ENCODE measurements at places on chromosomes 13 and 19.

DNA sequence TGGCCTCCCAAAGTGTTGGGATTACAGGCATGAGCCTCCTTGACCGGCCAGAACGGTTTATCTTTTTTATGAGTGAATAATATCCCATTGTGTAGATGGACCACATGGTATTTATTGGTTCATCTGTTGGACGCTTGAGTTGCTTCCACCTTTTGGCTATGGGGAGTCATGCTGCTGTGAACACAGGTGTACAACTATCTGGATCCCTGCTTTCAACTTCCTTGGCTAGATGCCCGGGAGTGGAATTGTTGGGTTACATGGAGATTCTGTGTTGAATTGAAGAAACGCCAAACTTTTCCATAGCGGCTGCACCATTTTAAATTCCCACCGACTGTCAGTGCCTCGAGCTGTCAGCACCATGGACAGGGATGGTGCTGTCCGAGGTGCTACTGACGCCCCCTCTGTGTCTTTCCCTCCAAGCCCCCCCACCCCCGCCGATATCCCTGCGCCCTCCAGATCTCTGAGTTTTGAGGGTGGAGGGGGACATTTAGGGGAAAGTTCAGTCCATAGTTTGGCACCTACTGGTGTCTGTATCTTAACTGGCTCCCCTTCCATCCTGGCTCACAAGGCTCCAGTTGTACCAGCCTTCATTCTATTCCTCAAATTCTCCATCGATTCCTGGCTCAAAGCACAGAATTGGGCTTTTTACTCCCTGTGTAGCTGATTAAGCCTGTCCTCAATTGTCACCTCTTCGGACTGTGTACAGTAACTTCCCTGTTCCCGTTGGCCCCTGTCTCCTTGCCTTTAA lies 27.3 kb downstream of the PNPLA6 start:
- no peak for DNase-seq

DNA sequence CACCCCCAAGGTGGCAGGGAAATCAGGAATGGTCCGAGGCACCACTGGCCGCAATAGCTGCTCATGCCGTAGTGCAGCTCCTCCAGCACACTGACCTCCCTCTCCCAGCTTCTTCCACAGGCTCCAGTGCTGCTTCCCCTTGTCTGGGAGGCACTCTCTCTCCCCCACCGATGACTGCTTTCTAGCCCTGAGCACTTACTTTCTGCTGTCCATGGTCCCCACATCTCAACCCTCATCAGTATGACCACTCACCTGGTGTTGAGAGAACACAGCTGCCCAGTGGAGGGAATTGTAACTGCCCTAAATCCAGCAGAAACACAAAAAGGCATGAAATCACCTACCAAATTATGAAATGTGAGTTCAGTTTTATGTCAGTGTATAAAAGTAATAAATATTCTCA lies 28.9 kb upstream of the TPP2 start:
- no peak for DNase-seq

DNA sequence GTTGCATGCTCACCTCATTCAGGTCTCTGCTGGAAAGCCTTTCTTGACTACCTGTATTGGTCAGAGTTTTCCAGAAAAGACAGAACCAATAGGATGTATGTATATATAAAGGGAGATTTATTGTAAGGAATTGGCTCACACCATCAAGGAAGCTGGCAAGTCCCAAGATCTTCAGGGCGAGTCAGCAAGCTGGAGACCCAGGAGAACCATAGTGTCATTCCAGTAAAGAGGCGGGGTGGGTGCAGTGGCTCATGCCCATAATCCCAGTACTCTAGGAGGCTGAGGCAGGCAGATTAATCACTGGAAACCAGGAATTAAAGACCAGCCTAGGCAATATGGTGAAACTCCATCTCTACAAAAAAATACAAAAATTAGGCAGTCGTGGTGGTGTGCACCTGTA lies 30.4 kb upstream of the FARP1 start:
- no peak for DNase-seq

GRCh38 chr13:29711776-29712175 lies 116.3 kb upstream of the SLC7A1 start:
- DNase-seq = no peak

- DNase-seq = no peak
Measured at GRCh38 chr13:81058211-81058915, 717.4 kb upstream of the SPRY2 start.

DNA sequence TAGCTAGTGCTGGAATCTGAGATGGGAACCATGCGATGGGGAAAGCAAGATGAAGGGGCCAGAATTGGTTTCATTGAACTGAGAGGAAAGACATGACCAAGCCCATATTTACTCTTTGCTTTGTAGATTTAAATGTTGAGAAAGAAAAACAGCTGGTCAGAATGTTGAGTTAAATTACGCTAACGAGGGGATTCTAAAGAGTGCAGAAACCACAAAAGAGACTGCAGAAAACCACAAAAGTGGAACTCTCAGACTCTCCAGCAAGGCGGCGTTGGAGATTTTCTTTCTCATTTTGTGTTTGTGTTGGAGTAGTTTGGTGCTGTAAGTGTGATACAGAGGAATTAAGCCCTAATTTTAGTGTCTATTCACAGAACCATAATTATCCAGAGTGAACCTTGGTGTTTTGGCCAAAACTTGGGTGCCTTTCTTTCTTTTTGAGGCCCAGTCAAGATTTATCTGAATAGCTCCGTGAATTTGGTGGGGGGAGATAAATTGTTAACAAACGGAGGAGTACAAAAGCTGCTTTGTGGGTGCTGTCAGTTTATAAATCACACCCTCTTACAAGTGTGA lies 26.3 kb downstream of the SAE1 start:
- no peak for DNase-seq

DNA sequence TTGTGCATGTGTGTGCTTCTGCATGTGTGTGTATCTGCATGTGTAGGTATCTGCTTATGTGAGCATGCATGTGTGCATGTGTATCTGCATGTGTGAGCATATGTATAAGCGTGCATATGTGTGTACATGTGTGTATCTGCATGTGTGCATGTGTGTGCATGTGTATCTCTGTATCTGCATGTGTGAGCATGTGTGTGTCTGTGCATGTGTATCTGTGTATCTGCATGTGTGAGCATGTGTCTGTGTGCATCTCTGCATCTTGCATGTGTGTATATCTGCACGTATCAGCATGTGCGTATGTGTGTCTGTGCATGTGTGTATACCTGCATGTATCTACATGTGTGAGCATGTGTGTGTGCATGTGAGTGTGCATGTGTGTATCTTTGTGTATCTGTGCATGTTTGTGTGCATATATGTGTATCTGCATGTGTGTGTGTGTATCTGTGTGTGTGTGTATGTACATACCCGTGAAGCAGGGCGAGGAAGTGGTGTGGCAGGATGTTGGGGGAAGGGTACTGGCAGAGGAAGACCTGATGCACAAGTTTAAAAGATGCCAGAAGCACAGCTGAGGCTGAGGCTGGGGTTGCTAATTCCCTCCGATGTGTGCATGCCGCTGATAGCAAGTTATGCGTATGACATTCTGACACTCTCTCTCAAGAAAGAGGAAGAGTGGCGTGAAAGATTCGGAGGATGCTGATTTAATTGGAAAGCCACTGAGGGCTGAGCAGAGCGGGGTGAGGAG lies 64.2 kb downstream of the TEX29 start:
- DNase-seq = no peak

DNA sequence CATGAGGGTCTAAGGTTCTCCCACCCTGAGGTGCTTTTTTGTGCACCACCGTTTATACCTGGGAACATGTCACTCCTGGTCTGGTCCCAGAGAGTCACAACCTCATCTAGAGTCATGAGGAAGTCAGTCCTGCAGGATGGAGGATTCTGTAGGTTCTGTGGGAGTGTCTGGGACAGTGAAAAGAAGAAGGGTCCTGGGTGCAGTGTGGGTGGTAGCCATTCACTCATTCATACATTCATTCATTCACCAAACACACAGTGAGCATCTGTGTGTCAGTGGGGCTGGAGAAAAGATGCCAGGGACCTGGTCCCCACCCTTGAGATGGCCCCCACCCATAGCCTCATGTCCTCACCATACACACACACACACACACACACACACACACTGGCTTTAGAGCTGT lies 8.7 kb upstream of the CEACAM18 start:
- no peak for DNase-seq

DNA sequence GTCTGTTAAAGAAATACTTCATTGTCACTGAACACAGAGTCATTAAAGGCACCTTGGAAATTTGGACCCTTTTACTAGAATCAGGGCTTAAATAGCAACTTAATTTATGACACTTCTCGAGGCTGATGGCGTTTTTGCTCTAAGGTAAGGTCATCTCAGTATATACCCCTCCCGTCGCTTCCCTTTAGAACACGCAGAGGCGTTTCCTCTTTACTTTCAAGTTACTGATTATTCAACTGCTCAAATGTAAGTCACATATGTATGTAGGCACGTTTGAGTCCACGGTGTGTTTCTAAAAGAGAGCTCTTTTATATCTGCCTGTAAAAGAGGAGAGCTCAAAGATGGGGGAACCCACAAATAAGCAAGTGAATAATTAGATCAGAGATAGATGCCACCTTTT lies 181.5 kb downstream of the TSHZ3 start:
- no peak for DNase-seq

DNA sequence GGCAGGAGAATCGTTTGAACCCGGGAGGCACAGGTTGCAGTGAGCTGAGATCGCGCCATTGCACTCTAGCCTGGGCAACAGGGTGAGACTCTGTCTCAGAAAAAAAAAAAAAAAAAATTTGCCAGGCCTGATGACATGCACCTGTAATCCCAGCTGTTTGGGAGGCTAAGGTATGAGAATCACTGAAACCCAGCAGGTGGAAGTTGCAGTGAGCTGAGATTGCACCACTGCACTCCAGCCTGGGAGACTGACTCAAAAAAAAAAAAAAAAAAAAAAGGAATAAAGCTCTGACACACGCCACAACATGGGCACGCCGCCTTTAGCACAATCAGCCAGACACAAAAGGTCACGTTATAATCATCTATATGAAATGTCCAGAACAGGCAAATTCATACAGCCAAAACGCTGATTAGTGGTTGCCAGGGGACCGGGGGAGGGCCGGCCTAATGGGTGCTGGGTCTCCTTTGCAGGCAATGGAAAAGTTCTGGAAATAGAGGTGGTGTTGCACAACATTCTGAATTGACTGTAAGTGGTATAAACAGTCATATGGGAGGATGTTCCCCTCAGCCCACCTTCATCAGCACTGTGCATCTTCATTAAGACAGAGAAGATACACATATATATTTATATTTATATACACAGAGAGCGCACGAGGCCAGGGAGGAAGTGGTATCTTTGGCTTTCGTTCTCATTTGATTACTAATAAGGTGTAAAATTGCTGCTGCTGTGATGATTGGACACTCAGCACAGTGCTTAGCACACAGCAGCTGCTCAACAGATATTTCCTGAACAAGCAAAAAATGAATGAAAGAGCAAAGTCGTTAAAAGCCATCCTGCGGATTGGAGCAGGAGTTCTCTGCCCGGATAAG lies 3.8 kb downstream of the HSPBP1 start:
- DNase-seq = no peak

DNA sequence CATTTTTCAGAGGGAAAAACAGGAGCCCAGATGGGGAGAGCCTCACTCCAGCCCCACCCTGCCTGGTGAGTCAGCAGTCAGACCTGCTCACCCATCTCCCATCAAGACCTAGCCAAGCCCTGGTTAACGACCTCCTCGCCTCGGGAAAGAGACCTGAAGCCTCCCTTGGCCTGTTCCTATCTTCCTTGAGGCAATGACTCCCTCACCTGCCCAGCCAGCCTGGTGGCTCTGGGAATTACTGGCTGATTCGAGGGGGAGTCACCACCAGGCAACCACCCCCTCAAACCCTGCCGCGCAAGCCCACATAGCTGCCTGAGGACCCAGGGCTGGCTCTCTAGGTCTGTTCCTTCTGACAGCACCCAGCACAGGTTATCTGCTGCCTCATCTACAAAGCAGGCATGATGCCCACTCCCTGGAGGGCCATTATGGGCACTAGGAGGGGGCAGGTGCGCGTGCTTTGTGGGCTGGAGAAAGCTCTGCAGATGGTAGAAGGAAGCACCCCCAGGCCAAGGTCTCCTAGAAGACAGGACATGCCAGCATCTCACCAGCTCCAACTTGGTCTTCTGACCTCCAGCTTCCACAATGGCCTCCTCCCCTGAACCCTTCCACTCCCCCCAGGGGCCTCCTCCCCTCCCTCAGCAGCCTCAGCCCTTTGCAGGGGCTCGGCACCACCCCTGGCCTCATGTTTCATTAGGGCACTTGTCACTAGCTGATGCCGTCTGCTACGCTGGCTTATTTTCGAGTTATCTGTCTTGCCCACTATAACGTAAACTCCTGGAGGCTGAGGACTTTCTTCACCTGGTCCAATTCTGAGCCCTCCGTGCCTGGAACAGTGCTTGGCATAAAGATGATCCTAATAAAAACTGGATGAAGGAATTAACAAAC lies 10.4 kb downstream of the DEDD2 start:
- no peak for DNase-seq

GRCh38 chr19:13437919-13438618 lies 68.2 kb downstream of the CACNA1A start:
- DNase-seq = no peak

DNA sequence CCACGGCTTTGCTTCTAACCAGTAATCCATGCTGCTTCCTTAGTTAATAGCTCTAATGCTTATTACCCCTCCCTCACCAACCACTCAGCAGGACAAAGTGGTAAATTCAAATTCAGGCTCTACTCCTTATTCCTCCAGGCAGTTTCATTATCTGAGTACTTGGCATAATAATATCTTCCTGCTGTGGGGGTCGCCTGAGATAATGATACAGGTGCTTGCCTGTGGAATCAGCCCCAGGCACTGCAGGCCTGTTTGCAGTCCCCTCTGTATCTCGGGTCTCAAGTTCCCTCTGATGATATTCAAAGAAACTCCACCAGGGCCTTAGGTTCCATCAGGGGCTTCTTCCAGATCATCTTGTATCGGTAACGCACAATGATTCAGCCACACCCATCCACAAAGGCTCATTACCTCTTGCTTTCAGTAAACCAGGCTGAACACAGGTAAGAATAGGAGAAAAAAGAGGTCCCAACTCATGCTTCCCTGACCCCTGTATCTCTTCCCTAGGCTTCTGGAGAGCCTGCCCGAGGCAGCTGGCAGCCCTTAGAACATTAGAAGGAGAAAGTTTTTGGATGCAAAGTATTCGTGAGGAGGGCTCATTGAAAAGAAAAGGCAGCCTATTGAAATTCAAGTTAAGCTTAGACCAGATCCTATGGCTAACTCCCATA lies 14.3 kb upstream of the FOXO1 start:
- DNase-seq = no peak

- DNase-seq = no peak
Measured at GRCh38 chr13:99969453-99969918, 2.1 kb downstream of the ZIC5 start.

DNA sequence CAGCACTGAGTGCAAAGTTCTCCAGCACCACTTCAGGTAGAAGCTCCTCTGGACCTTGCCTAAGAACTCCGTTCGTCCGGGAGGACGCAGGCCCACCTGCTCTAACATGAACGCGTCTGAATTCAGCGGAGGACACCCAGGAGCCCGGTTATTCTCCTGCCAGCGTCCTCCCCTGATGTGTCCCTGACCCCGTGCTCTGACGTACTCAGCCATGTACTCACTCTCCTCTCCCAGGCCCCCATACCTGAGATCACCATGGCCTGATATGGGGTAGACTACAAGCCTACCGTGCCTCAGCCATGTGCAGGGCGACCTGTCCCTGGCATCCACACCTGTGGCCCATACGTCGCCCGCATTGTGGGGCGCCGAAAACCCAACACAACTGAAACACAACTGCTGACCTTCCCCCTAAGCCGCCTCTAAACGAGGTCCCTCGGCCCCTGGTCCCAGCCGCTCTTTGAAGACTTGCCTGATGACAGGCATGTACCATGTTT lies 744 bp upstream of the ZNF584 start:
- no peak for DNase-seq

GRCh38 chr13:84946192-84946591 lies 853.0 kb downstream of the SLITRK6 start:
- no peak for DNase-seq

Measured in body of pancreas (tissue), 4 donors.